AG04450 (cell line): ENCODE measurements at places on chromosomes 5 and 9.

DNA sequence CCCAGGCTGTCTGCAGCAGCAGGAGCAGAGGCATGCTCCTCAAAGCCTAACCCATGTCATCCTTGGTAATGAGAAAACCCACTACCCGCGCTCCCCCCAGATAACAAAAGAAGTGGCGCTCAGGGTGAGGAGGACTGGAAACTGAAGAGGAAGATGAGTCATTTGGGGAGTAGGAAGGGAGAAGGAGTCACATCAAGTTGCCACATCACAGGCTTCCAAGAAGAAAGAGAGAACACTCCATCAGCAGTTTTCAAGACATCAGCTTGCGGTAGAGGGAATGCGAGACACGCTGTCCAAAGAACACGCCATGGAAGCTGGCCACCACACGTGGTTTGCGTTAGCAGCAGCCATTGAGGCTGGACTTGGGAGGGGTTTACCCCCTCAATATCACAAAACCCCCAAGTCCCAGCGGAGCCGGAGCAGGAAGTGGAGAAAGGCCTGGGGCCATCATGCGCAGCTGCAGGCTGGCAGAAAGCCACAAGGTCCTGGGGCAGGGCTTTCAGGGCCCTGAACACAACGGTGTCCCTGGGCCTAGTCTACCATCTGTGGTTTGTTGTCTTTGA is 41.5 kb downstream of the SH3PXD2B start:
- peak; percentile 65 for DNase-seq

DNA sequence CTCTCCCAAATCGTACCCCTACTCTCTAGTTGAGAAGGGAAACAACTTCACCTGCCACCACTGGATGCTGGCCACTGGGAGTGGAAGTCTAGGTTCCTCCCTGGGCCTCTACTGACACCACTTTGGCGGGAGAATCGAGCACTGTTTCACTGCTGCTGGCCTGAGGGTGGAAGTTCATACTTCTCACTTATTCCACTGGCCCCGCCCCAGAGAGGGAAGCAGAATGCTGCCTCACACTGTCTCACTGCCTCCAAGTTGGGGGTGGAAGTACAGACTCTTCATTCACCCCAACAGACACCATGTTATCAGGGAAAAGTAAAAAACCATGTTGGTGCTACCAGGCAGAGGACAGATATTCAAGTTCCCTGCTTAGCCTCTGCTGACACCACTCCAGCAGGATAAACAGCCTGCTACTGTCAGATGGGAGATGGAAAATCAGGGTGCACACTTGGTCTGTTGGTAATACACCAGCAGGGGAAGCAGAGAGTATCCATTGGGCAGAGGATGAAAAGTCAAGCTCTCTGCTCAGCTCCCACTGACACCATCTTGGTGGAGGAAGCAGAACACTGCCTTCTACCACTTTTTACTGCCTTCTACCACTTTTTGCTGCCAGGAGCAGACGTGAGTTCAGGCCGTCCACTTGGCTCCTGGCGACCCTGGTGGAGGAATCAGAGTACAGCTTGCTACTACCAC is 159.4 kb downstream of the SIL1 start:
- no peak for DNase-seq

DNA sequence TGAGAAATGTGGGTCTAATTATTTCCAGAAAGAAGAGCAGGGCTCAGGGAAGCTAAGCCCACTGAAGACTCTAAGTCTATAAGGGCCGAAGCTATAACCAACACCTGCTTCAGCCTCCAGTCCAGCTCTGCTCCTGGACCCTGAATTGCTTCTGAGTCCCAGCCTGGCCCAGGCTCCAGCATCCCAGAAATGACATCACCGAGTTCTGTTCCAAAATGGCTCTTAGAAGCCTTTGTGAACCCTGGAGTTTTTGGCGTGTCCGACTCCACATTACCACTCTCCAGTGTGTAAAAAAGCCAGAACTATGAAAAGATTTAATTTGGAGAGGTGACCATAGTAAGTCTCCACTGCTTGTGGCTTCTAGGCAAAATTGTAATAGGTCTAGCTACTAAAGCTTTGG is 289.9 kb downstream of the SLIT3 start:
- no peak for DNase-seq

DNA sequence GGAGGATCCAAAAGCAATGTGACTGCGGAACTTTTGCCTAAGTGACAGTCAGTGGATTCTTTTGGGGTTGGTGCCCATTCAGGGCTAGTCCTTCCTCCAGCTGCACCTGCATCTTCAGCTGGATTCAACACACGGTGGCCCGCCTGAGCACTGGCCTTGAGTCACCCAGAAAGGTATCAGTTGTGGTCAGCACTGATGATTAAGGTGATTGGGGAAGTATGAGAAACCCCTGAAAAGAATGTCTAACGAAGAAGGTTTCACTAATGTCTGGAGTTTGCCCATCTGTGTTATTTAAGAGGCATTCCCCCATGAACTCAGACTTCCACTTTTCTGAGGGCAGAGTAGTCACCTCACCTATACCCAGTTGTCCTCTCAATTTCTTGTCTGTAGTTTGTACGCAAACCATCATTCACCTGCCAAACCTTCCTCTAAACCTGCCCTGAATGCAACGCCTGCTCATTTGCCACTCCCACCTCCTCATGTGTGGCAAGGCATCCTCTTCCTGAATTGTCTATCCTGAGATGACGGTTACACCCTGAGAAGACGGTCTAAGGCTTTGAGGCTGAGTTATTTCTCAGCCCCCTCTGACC is 27.2 kb downstream of the CSF2 start:
- DNase-seq = no peak

- DNase-seq = no peak
Observed at GRCh38 chr5:6540111-6540827, 91.6 kb downstream of the UBE2QL1 start.

DNA sequence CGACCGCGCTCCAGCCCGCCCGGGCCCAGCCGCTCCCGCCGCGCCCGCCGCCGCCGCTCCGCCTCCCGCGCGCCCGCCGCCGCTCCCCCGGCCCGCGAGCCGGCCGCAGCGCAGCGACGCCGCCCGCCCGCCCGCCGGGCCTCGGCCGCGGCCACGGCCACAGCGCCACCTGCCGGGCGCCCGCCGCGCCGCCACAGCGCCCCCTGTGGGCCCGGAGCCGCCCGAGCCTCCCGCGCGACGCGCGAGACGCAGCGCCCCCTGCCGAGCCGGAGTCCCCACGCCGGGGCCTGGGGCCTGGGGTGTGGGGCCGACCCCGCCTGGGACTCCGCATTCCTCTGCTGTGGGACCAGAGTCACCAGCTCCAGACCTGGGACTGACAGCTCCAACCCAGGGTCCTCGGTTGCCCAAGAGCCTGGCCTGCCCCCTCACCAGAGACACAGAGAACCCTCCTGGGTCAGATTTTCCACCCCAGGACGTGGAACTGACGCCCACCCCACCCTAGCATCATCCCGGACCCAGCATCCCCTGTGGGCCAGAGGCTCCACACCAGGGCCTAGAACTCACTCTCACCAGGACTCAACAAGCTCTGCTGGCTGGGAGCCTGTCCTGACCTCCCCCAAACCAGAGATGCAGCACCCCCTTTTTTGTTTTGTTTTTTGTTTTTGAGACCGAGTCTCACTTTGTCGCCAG is at the start of gene RAPGEF1:
Gene RAPGEF1, minus strand, starts transcription at position 118 of the 690 bp plus-strand sequence. CDS start 246 bp downstream, outside the sequence.
- no peak for DNase-seq

DNA sequence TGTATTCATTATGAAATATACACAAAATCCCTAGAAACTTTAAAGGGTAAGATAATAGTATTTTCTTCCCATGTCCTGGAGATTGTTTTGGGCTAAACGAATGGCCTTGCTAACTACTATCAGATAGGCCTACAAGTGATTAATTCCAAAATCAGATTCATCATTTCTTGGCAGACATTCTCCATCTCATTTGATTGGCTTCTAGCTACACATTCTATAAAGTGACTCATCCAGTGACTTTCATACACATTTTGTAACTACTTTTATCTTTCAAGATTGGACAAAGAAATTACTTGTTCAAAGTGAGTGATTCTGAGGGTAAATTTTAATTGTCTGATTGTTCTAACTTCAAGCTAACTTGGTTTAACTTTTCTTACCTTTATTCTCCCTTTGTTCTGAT is 93.3 kb downstream of the RAPGEF6 start:
- no peak for DNase-seq

DNA sequence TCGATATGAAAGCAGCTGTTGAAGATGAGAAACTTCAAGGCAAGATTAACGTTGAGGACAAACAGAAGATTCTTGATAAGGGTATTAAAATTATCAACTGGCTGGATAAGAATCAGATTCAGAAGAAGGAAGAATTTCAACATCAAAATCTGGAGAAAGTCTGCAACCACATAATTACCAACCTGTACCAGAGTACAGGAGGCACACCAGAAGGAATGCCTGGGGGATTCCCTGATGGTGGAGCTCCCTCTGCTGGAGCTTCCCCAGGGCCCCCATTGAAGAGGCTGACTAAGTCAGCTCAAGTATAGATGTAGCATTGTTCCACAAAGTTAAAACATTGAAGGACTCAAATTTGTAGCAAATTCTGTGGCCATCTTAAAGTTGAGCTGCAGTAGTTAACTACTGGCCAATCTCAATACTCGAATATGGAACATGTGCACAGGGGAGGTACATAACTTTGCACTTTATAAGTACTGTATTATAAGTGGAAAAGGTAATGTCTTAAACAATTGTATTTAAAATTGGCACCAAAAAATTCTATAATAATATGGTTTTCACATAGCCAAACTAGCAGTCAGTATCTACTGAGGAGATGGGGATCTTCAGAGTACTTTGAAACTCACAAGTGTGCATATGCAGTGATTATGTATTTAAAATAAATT is 237.5 kb downstream of the CHSY3 start:
- peak; percentile 10 for DNase-seq

DNA sequence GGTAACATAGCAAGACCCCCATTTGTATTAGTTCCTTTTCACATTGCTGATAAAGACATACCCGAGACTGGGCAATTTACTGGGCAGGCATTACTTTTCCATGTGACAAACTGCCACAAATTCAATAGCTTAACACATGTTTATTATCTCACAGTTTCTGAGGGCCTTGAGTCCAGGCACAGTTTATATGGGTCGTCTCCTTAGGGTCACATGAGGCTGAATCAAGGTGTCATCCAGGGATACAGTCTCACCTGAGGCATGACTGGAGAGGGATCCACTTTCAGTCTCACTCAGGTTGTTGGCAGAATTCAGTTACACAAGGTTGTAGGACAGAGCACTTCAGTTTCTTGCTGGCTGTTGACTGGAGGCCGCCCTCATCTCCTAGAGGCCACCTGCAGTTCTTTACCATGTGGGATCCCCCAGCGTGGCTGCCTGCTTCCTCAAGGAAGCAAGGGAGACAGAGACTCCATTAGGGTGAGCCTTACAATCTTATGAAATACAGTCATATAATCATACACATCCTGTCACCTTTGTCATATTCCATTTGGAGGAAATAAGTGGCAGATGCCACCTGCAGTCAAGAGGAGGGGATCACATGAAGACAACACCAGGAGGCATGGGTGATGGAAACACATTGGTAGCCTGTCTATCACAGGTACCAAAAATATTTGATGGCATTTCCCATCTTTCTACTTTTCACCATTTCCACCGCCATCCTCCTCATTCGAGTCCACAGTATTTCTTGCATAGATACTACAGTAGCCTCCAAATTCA is 15.1 kb upstream of the ERAP1 start:
- no peak for DNase-seq

DNA sequence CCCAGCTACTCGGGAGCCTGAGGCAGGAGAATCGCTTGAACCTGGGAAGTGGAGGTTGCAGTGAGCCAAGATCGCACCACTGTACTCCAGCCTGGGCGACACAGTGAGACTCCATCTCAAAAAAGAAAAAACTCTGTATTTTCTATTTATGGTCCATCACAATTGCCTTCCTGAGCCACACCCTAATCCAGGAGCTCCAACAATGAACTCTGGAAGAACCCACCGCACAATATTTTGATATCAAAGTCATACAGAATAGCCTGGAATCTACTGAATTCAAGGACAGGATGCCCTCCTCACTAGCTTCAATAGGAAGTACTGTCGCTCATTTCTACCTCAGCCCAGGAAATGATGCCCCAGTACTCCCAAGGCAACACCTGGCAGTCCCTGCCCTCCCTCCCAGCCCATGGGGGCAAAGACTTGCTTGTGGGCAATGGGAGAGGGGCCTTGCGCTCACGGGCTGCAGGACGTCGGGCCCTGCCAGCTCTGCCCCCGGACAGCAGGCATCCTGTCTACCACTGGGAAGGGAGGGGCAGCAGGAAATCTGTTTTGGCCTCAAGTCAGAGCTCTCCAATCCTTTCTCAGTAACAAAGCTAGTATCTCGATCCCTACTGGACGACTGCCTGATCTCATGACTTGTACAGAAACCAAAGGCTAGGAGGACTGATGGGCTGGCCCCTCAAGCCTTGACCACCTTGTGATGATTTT is 19.7 kb downstream of the UBAC1 start:
- DNase-seq = no peak

DNA sequence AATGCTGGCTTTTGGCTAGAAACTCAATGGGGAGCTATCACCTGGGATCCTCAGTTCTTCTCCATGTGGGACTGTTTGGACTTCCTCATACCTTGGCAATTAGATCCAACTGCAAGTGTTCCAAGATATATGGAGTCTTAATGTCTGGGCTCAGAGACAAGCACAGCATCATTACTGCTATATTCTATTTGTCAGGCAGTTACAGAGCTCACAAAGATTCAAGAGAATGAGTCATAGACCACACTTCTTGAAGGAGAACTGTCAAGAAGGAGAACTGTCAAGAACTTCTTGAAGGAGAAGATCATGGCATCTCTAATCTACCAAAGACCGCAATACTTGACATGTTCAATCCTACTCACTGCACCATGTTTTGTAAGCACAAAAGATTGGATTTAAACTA is 106.8 kb upstream of the NREP start:
- no peak for DNase-seq

DNA sequence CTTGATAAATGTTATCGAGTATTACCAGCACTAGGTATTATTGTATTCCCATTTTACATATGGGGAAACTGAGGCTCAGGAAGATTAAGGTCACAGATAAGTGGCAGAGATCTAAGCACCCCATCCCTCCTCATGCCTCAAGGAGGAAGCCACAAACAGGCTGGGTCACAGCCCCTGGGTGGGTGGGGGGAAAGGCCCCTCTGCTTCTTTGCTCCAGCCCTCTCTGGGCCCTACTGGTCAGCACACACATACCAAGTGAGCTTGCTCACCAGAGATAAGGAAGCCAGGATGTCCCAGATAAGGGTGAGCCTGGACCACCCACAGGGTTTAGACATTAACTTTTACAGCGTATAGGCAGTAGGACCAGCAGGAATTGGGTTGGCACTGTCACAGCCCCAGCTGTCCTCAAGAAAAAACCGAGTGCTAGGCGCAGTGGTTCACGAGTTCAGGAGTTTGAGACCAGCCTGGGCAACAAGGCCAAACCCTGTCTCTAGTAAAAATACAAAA is 45.3 kb downstream of the STK10 start:
- DNase-seq = no peak

GRCh38 chr9:105132606-105133005 is 111.8 kb upstream of the SLC44A1 start:
- no peak for DNase-seq

DNA sequence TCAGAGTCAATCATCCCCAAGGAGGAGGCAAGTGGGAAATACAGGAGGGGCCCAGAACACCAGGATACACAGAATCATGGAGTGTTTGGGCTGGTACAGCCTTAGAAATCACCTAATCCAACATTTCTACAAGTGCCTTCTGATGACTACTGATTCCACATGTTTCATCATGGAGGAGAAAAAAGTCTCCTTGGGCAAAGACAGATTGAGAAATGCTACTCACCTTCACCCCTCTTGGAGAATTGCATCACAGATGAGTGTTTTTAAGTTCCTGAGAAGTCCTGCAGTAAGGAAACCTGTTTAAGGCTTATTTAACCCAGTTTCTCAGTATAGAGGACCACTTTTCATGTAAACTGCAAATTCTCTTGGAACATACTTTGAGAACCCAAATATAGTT is 2.2 kb upstream of the SLIT3 start:
- DNase-seq = no peak

- DNase-seq = no peak
Observed at GRCh38 chr5:170738840-170739239, 44.7 kb upstream of the GABRP start.
